CD4-positive, alpha-beta T cell (primary cell): ENCODE measurements at places on chromosomes 11 and 22. TPM values are rescaled to one million over a fixed set of nuclear protein-coding genes. Genes with fewer than 3 reads are reported as not detected.

C22orf15 gene
- total RNA-seq, result 0.84 TPM

MCM5 gene
- 21.6 TPM for total RNA-seq

DCHS1 gene
- total RNA-seq, result 9.7 TPM

RFPL1 gene
- not detected for total RNA-seq

MDK gene
- 5.5 TPM for total RNA-seq

- DNase-seq, result no peak
These were observed 4.1 kb downstream of the YPEL1 start for GRCh38 chr22:21731503-21731902.

- DNase-seq, result no peak
These were observed 16.1 kb downstream of the C2CD3 start for GRCh38 chr11:74154620-74155281.

GRCh38 chr11:117219455-117219854, 12.4 kb downstream of the PCSK7 start:
- DNase-seq, result no peak

GRCh38 chr22:17446698-17447097, 77.4 kb downstream of the CECR2 start:
- DNase-seq, result no peak

- DNase-seq, result no peak
These were observed 234.9 kb upstream of the POU2AF2 start for GRCh38 chr11:111010391-111011274.

DNA sequence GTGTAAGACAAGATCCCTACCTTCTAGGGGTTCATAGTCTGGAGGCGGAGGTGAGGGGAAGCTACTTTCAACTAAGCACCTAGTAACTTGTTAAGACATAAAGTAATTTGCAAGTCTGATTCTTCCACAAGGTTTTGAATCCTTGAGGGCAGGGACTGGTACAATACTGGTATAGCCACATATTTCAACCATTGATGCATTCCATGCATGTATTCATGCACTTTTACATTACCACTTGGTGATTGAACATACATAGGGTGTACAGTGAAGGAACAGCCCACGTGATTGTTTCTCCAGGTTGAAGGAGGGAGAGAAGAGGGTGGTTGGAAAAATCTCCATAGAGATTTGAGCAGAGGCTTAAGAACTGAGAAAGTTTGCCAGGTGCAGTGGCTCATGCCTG, 62.0 kb upstream of the PAX6 start:
- no peak for DNase-seq

DNA sequence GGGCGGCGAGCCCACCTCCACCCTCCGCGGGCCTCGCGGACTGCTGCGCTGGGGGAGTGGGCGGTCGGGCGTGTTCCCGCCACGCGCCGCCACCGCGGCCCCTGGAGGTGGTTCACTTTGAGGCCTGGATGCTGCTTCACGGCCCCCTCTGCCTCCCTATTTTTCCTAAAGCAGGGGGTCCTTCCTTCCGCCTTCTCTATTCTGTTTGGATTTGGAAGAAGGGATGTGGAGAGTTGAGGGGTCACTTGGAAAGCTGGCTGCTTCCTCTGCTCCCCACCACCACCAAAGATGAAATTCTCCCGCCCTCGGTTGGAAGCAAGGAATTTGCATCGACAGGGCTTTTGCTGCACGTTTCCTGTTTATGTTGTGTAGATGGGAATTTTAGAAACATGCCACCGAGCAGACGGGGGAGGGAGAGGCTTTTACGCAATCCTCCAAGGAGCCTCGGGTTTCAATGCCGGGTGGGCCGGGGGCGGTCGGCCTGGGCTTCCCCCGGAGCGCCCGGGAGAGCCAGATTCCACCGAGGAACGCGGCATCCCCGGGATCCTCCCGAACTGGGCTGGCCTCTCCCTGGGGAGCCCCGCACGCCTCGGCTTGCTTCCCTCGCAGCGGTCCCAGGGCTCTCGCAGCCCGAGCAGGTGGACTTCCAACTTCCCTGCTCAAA, 403 bp upstream of the SBF2 start:
- DNase-seq, result peak; percentile 28

GRCh38 chr11:120499088-120499487, 12.5 kb upstream of the GRIK4 start:
- DNase-seq, result no peak

DNA sequence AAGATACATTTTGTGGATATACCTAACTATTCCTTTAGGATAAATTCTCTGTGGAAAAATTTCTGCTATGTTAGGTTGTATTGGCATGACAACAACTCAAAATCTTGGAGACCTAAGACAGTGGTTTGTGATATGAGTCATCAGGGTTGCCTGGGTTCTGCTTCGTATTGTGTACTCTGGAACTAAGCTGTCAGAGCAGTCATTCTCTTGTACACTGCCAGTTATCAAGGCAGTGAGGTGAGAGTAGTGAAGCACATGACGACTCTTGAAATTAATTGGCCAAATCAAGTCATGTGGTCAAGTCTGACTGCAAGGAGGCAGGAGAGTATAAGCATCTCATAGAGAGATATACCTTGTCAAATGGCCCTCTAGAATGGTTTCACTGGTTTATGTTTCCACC, 104.4 kb downstream of the FANCF start:
- DNase-seq, result no peak
